Keratinocyte (primary cell): ENCODE measurements at places on chromosomes 7 and 10. TPM values are rescaled to one million over a fixed set of nuclear protein-coding genes. Genes with fewer than 3 reads are reported as not detected.

GRCh38 chr7:18916826-18917225, 200.6 kb downstream of the TWIST1 start:
- H3K4me3 ChIP-seq = no peak overlapping the region
- H3K27ac ChIP-seq = no peak overlapping the region
- H3K36me3 ChIP-seq = no peaks in the 10 kb centered on the region
- no peaks in the 10 kb centered on the region for H3K27me3 ChIP-seq
- no peak for DNase-seq

GRCh38 chr10:70549962-70550458, 52.5 kb downstream of the PRF1 start:
- H3K4me1 ChIP-seq = no peaks in the 10 kb centered on the region
- H3K4me3 ChIP-seq = no peak overlapping the region
- no peak overlapping the region for H3K27ac ChIP-seq
- no peaks in the 10 kb centered on the region for H3K36me3 ChIP-seq

DNA sequence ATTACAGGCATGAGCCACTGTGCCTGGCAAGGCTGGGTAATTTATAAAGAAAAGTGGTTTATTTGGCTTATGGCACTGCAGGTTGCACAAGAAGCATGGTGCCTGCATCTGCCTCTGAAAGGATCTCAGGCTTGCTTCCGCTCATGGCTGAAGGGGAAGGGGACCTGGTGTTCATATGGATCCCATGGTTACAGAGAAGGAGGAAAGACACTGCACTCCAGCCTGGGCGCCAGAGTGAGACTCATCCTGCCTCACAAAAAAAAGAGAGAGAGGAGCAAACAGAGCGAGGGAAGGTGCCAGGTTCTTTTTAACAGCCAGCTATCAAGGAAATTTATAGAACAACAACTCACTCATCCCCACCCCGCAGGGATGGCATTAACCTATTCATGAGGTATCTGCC, 36.2 kb downstream of the HIP1 start:
- H3K36me3 ChIP-seq = no peaks in the 10 kb centered on the region
- H3K4me3 ChIP-seq = no peak overlapping the region
- DNase-seq = no peak
- no peak overlapping the region for H3K27ac ChIP-seq
- H3K27me3 ChIP-seq = no peaks in the 10 kb centered on the region

GRCh38 chr7:151330661-151331060, 11.0 kb upstream of the NUB1 start:
- H3K4me1 ChIP-seq = no peaks in the 10 kb centered on the region
- no peak for DNase-seq
- H3K4me3 ChIP-seq = no peak overlapping the region

DNA sequence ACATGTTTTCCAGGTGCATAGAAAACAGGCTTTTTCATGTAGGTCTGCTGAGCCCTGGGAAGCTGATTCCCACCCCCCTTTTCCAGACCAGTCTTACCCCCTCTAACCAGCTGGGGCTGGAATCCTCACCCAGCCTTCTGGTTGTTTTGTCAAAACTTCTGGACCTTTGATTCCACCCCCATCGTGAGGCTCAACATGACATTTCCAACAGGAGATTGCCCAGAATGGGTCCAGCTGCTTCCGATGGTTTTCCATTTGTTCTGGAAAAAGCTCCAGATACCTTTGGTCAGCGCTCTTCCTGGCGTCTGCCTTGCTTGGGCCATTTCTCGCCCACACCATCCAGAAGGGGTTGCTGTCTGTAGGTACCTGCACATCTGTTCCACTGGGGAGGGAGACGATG, 41.5 kb downstream of the MINDY4 start:
- no peaks in the 10 kb centered on the region for H3K27me3 ChIP-seq
- DNase-seq = no peak
- no peak overlapping the region for H3K27ac ChIP-seq
- H3K4me1 ChIP-seq = peaks cover 9% of the 10 kb centered on the region
- H3K4me3 ChIP-seq = no peak overlapping the region
- H3K36me3 ChIP-seq = no peaks in the 10 kb centered on the region

DNA sequence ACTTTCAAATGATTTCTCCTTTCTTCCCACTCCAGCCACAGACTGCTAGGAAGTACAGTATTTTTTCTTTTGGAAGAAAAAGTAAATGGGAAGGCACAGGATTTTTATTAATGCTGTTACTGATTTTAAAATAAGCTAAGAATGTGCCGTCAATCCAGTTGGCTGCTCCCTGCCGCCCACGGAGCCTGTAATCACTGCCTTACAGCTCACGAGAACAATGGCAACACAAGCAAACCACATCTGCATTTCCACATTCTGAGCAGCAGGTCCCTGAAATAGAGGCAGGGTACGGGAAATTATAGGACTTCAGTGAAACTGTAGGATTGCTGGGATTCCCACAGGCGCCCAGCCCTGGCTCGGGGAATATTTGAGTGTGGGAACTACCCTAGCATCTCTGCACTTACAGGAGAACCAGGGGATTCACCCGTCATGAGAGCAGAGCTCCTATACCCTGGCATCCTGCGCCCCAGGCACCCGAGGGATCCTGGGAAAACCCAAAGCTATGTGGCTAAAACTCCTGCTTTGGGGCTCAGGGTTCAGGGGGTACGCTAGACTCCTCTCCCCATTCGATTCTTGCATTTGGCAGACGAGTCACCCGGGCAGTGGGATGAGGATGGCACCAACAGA, 72.9 kb upstream of the TNS3 start:
- DNase-seq = no peak
- no peaks in the 10 kb centered on the region for H3K27me3 ChIP-seq
- no peak overlapping the region for H3K27ac ChIP-seq
- peaks cover 4% of the 10 kb centered on the region for H3K4me1 ChIP-seq

DNA sequence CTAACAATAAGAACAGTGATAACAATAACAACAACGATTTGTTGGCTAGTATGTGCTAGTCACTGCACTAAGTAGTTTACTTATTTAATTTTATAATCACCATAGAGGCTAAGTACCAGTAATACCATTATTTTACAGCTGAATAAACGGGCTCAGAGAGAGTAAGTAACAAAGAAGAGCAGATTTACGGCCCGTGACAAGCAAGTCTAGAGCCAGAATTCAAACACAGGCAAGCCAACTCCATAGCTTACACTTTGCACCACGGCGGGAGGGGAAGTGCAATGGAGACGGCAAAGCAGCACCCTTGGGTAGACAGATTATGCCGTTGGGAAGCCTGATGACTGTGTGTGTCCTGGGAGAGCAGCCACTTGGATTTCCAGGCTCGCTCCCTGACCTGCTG, 1.2 kb upstream of the OR6V1 start:
- H3K27ac ChIP-seq = no peak overlapping the region
- no peak for DNase-seq
- H3K4me1 ChIP-seq = no peaks in the 10 kb centered on the region
- no peak overlapping the region for H3K4me3 ChIP-seq
- no peaks in the 10 kb centered on the region for H3K36me3 ChIP-seq

GRCh38 chr10:101538446-101538845, 49.6 kb downstream of the POLL start:
- no peaks in the 10 kb centered on the region for H3K27me3 ChIP-seq
- no peaks in the 10 kb centered on the region for H3K36me3 ChIP-seq

- H3K4me3 ChIP-seq = no peak overlapping the region
- no peak for DNase-seq
- peaks cover 27% of the 10 kb centered on the region for H3K4me1 ChIP-seq
- H3K27me3 ChIP-seq = no peaks in the 10 kb centered on the region
Observed at GRCh38 chr10:121316432-121316831, 281.8 kb downstream of the FGFR2 start.

DNA sequence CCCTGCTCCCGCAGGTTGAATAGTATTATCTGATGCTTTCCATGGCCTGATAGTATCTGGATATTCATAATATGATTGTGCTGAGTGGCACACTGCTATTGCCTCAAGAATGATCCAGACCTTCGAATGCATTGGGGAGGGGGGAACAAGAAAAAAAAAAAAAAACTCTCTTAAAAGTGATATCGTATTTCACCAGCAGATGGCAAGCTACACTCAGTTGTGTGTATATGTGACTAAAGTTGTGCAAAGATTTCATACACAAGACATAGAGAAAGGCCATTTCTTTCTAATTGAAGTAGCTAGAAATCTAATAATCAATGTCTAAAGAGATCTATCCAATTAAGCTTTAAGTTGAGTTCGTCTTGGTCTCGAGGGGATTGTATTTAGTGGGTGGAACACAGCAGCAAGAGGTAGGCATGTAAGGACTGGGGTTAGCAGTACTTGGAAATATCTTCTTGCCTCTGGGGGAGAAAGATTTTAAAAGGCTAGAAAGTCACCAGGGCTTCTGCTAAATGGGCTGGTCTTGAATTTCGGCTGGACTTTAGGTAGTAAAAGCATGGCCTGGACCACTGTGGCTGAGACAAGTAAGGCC, 15.3 kb downstream of the SFRP4 start:
- no peak for DNase-seq
- no peak overlapping the region for H3K4me3 ChIP-seq
- H3K36me3 ChIP-seq = no peaks in the 10 kb centered on the region
- H3K27me3 ChIP-seq = no peaks in the 10 kb centered on the region

GRCh38 chr10:6678211-6678803, 98.2 kb upstream of the PRKCQ start:
- DNase-seq = no peak
- H3K4me3 ChIP-seq = no peak overlapping the region
- no peaks in the 10 kb centered on the region for H3K27me3 ChIP-seq
- H3K36me3 ChIP-seq = no peaks in the 10 kb centered on the region

DNA sequence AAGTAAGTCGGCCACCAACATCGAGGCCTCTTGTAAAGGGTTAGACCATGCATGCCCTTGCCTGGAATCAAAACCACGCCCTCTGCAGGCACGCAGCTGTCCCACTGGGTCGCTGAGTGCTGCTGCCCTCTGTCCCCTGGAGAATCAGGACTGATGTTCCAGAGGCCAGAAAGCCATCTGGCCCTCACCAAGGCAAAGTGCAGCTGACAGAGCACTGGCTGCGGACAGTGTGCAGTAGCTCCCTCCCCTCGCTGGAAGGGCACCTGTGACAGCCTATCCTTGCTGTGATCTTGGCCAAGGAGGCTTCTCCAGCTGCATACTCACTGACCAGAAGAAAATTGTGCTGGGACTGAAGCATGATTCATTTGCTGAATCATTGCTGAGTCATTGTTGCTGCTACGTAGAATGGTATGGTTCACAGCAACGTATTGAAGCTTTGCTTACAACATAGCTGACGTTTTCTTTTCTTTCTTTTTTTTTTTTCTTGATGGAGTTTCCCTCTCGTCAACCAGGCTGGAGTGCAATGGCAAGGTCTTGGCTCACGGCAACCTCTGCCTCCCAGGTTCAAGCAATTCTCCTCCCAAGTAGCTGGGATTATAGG, 30.4 kb downstream of the DDC start:
- H3K4me3 ChIP-seq = peak overlapping the region; percentile 26
- peak overlapping the region; percentile 86 for H3K27ac ChIP-seq
- H3K4me1 ChIP-seq = peaks cover 39% of the 10 kb centered on the region
- no peaks in the 10 kb centered on the region for H3K36me3 ChIP-seq
- H3K27me3 ChIP-seq = no peaks in the 10 kb centered on the region

- no peaks in the 10 kb centered on the region for H3K4me1 ChIP-seq
- no peaks in the 10 kb centered on the region for H3K27me3 ChIP-seq
- H3K4me3 ChIP-seq = no peak overlapping the region
- H3K36me3 ChIP-seq = no peaks in the 10 kb centered on the region
- no peak overlapping the region for H3K27ac ChIP-seq
Observed at GRCh38 chr10:63798599-63799498, 277.6 kb downstream of the REEP3 start.

The GALNT11 gene
- 35.1 to 42.3 TPM (median 37.3 TPM) in 3 replicates for polyA plus RNA-seq

The PRLHR gene
- not detected in 3 replicates for polyA plus RNA-seq

The GLUD1 gene
- polyA plus RNA-seq = 82.1 to 124 TPM (median 106 TPM) in 3 replicates

The GNAI1 gene
- 41.7 to 84.1 TPM (median 56.9 TPM) in 3 replicates for polyA plus RNA-seq

The MOGAT3 gene
- not detected in 3 replicates for polyA plus RNA-seq
